ENCODE measurements at places on chromosomes 2 and 18.

- DNase-seq, result no peak
Measured at GRCh38 chr2:165902934-165903333, 50.6 kb downstream of the TTC21B start.

- DNase-seq, result no peak
Measured at GRCh38 chr18:13447621-13448334, 229.2 kb downstream of the LDLRAD4 start.

- no peak for DNase-seq
Measured at GRCh38 chr2:100222844-100223243, 80.5 kb upstream of the AFF3 start.

- DNase-seq, result no peak
Measured at GRCh38 chr2:71944806-71945602, 202.7 kb downstream of the CYP26B1 start.

GRCh38 chr2:15111718-15112117 is 449.4 kb downstream of the NBAS start:
- no peak for DNase-seq
